Hematopoietic multipotent progenitor cell treated with erythropoietin and hydrocortisone succinate and interleukin-3 and kit ligand, for 6 days (in vitro differentiated cells): ENCODE measurements at places on chromosomes 5 and 9.

DNA sequence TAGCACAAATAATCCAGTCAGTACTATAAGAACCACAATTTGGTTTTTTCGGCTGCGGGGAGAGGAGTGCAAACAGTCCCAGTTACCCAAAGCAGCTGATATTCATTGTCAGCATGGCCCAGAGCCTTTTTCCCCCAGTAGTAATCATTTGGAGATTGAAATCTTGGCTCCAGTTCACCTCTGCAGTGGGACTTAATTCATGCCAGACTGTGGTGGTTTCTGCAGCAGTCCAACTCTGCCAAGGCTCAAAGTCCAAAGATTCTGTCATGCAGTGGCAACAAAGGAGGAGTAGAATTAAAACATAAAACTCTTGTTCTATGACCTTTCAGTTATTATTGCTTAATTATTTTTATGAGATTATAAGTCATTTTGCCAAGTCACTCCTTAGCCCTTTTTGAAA lies 25.0 kb upstream of the TRIM36 start:
- no peak for DNase-seq

- no peak for DNase-seq
These were observed 16.5 kb downstream of the SPARC start for GRCh38 chr5:151670083-151670686.

DNA sequence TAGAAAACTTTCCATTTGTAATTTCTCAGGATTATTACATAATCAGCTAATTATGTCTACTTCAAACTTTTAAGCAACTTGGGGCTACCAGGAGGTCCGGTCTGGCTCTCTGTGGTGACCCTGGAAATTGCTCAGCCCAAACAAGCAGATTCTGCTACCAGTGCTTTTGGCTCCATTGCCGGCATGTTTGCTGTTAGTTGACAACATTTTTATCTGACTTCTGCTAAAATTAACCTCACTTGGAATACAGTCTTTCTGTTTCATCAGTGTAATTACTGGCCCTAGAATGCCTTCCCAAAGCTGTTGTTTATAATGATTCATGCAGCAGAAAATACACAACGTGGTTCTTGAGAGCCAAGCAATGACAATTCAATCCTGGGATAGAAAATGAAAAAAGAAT lies 38.5 kb upstream of the FAM81B start:
- no peak for DNase-seq

- peak; percentile 71 for DNase-seq
These were observed 1096.3 kb upstream of the DMAC1 start for GRCh38 chr9:8895861-8896224.

DNA sequence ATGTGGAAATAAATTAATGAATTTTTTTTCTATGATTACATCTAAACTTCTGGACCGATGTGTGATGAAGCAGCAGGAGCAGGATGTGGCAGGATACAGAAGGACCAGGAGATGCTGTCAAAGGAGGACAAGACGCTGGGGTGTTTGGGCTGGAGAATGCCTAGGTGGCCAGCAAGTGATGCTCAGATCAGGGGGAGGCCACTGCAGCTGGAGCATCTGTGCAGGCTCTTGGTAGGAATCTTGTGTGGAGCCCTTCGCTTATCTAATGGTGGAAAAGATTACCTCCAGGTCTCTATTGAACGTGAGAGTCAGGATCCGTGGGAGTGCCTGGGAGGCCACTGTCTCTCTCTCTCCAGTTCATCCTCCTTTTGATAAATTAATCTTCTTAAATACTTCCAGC lies 79.8 kb downstream of the MRPL36 start:
- DNase-seq = no peak

DNA sequence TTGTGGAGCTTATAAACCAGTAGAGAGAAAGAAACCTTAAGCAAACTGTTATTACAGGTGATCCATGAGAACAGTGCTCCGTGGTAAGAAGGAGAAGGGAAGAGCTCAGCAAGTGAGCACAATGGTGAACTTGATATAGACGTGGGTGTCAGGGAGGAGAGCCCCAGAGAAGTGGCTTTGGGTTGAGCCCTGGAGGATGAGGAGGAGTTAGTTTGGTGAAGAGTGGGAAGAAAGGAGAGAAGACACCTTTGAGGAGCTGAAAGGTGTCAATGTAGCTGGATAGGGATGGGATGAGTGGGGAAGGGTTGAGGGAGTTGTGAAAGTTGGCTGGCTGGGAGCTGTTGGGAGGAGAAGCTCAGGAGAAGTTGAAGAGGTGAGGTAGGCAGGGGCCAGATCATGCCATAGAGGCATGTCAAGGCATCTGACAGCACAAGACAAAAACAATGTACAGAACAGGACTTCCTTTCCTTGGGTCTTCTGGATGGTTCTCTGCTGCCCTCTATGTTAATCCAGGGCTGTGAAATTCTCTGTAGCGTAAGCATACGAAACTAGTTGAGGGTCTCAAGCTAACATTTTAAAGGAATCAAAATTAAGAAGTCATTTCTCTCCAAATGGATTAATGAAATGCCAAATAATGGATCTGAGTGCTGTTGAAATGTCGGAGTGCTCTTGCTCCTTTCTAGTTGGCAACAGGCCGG lies 501.9 kb downstream of the KDM4C start:
- peak; percentile 22 for DNase-seq

GRCh38 chr5:173594061-173594460 lies 22.4 kb downstream of the BOD1 start:
- DNase-seq = no peak

DNA sequence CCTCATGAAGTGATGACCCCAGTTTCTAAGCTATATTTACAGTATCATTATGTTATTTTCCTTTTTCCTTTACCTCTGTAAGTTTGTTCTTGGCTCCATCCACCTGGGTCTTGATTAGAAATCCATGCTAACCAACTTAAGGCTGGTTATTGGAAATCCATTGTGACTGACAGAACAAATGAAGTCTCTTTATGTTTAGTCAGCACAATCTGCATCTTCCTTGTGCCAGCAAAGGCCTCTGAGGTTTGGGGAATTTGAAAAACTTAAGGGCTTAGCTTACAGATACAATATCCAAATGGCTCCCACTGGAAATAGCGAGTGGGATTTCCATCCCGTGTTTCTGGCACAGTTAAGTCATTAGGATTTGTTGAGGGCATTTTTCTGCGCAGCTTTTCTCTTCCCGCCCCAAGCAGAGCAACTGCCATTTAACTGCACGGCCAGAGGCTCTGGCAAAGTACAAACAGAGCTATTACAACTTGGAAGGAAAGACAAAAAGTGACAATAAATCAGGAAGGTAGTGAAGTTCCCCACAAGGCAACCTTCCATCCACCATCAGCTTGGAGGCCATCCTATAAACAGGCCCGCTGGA lies 64.2 kb downstream of the DCP2 start:
- no peak for DNase-seq

DNA sequence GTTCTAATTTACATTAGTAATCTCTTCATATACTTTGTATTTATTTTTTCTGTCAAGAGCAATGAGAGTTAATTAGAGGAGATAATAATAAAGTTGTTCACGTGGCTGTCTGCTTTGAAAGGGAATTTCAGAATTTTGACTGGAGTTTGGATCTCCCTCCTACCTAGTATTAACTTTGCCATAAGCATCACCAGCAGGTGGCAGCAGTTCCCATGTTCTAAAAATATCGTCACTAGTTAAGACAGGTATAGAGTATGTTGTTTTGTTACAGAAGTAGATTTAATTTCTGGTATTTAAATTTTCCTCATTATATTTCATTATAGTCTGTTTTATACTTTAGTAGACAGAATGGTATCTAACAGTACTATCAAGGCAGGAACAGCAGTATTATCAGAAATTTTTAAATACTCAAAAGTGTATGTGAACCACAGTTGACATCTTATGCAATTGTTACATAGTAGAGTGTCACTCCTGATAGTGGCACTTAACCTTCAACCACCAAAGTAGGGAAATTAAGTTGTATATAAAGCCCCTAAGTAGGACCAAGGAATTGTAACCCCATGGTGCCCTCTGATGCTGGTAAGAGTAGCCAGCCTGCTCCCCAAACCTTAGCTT lies 20.4 kb downstream of the GNPDA1 start:
- DNase-seq = peak; percentile 88

DNA sequence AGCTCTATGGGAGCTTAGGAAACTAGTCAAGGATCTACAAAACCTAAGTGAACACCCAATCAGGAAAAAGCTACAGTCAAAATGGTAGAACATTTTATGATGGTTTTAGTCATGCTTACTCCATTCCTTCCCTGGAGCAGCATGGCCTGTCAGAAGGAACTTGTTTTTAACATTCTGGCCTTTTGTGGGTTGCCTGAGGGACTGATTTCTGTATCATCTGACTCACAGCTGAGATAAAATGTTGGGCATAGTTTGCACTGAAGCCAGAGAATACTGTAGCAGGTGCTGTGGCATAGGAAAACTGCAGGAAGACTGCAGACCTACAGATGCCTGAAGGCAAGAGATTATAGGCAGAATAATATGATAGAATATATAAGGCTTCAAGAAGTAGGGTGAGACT lies 719.6 kb upstream of the GRAMD2B start:
- DNase-seq = no peak

DNA sequence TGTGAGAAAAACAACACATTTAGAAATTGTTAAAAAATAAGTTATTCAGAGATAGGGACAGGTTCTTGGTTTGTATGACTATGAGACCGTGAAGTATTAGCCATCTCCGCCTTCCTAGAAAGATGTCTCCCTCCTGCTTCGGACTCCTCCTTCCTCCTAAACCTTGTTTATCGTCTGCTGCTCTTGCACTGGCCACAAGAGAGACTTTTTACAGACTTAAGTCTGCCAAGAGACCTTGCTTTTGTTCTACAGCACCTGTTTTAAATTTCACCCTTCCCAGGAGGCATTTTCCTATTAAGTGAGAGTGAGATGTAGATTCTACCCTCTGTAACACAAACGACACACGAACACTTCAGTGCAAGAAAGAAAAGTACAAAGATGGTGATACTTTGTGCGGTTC lies 274.6 kb downstream of the ARHGEF28 start:
- DNase-seq = no peak

GRCh38 chr5:119355244-119355638 lies 578 bp upstream of the TNFAIP8 start:
- no peak for DNase-seq

- no peak for DNase-seq
These were observed 294.9 kb downstream of the NR3C1 start for GRCh38 chr5:143108498-143109128.

DNA sequence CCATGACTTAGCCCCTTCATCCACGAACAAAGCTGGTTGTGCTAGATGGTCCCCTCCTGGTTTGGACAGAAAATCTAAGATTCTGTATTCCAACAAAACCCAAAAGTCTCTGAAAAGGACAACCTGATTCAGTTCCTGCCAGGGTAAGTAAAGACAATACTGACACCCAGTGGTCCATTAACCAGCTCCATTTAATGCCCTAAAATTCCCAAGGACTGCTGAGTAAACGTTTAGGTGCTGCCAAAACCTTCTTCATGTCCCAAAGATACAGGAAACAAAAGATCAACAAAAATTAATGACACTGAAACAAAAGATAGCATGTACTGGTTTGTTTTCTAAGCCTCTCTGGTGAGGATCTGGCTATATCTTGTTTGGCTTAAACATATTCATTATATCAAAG lies 25.3 kb upstream of the PPP1R2B start:
- peak; percentile 3 for DNase-seq

GRCh38 chr9:4508907-4509589 lies 18.8 kb downstream of the SLC1A1 start:
- no peak for DNase-seq

GRCh38 chr5:59126016-59126707 lies 543.3 kb downstream of the RAB3C start:
- DNase-seq = no peak

DNA sequence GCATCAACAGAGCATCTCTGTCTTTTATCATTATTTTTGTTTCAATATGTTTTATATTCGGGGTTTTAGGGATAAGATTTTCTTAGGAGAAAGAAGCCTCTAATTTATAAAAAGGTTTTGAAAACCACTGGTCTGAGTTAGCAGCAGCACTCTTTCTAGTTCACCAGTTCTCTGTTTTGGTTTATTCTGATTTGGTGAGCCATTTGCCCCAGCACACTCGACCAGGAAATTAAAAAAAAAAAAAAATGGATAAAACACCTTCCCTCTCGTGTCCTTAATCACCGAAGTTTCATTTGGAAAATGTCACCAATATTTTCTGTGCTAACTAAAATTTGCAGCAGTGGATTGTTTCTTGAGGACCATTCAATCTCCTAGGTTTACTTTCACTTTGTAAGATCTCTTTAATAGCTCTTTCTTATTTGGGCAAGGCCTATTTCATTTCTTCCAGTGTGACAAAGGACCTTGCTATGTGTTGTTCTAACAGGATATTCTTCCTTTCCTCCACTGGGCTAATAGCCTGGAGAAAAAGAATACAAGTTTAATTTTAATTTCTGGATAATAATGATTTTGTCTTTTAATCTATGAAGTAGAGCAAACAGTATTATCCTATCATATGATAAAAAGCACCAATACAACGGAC lies 57.8 kb upstream of the ANXA1 start:
- no peak for DNase-seq

DNA sequence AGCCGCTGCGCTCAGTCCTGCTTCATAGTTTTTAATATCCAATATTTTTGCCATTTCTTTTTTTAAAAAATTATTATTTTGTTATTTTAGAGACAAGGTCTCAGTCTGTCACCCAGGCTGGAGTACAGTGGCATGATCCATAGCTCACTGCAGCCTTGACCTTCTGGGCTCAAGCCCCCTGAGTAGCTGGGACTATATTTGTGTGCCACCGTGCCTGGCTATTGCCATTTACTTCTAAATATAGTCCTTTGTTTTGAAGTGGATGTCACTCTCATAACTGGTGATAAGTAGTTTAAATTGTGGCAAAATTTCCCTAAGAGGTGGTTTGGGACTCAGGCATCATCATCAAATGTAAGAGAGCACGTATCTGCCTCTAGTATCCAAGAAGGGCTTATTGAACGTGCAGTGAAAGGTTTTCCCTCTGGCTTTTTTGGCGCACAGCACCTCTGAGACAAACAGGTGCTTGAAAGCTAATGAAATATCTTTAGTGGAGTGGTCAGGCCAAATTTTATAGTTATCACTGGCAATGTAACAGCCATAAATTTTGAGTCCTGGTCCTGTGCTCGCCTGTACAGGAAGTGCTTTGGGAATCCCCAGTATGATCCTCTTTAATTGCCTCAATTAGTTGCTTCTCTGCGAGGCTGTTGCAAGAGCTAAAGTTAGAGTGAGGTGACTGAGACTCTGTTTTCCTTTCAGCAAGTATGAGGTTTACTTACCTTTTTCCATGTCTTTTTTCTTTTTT lies 14.8 kb downstream of the STXBP1 start:
- no peak for DNase-seq

GRCh38 chr5:135827965-135828781 lies 6.3 kb upstream of the SLC25A48 start:
- DNase-seq = no peak

DNA sequence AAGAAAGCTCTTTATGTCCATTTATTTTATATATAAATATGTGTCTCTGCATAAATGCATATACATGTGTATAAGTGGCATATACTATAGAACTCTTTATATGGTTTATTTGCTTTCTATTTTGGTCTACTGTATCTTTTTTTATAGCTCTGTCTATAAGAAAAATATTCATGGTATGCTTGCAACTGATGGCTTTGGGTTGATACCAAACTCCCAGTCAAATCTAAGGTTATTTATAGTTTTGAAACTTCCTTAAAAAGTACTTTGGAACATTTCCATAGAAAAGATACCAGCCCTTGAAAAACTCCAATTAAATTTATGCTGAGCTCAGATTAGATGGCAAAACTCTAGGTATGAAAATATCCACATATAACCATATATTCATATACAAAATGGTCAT lies 120.0 kb upstream of the KLF9 start:
- DNase-seq = no peak

- no peak for DNase-seq
These were observed 215.8 kb downstream of the ADAMTS12 start for GRCh38 chr5:33675958-33676464.

- no peak for DNase-seq
These were observed 3.7 kb upstream of the SVEP1 start for GRCh38 chr9:110583237-110583636.

GRCh38 chr5:58922461-58923171 lies 339.7 kb downstream of the RAB3C start:
- no peak for DNase-seq
